AG09319 (cell line): ENCODE measurements at places on chromosomes 5 and 9.
A peak's percentile ranks its signal among the peaks of the same experiment; 100 is the strongest.

- DNase-seq = no peak
Measured at GRCh38 chr5:144004146-144004545, 166.3 kb downstream of the YIPF5 start.

GRCh38 chr5:180626661-180627385, 22.6 kb downstream of the FLT4 start:
- DNase-seq = no peak

GRCh38 chr5:135007749-135008363, 26.2 kb downstream of the PITX1 start:
- no peak for DNase-seq

DNA sequence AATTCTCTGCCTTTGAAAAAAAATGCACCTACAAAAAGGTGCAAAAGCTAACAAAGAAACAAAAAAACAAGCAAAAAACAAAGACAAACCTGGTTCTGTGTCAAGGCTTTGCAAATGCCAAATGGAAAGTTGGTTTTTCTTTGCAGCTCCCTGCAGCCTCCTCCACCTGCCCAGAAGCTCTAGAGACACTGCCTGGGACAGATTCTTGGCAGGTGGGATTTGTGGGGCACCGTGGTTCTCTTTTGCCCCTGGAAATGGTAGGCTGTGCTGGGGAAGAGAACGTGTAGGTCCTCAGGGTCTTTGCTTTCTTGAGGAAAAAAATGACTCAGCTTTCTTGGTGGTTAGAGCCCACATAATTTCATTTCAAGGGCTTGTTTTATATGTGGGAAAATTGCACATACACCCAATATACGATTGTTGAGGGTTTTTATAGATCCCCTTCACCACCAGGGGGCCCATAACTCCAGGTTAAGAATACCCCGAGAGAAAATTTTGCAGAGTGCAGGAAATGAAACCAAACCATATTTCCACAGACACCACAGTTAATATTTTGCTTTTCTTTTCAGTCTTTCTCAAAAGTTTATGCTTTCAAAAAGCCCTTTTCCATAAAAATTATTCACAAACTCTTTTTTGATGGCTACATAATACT, 58.7 kb downstream of the NXNL2 start:
- no peak for DNase-seq

DNA sequence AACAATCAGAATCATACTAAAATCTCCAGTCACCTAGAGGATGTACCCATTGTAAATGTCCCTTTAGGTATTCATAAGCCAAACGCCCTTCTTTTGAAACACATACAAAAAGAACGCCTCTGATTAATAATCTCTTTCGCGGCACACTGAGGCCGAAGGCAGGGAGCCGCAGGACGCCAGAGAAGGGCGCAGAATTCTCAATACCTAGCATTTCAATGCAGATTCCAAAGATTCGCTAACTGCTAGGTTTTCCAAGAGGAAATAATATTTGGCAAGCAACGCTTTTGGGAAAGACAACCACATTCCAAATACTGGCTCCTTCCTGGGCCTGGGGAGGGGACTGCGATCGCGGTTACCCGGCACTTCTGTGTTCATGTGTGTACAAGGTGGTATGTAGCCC, 203.3 kb downstream of the MEF2C start:
- no peak for DNase-seq

DNA sequence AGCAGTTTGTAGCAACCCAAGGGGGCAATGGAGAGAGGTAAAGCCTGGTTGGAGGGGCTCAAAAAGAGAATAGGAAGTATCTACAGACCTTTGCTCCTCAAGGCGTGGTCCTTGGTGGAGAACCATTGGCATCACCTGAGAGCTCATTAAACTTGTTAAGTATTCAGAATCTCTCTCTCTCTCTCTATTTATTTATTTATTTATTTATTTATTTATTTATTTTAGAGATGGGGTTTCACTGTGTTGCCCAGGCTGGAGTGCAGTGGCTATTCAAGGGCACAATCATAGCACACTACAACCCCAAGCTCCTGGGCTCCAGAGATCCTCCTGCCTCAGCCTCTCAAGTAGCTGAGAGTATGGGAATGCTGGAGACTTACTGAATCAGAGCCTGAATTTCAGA, 193.1 kb upstream of the ADCY2 start:
- DNase-seq = no peak

- no peak for DNase-seq
Measured at GRCh38 chr5:115456539-115457040, 88.0 kb downstream of the FEM1C start.

- DNase-seq = no peak
Measured at GRCh38 chr9:38061326-38061977, 7.6 kb downstream of the SHB start.

DNA sequence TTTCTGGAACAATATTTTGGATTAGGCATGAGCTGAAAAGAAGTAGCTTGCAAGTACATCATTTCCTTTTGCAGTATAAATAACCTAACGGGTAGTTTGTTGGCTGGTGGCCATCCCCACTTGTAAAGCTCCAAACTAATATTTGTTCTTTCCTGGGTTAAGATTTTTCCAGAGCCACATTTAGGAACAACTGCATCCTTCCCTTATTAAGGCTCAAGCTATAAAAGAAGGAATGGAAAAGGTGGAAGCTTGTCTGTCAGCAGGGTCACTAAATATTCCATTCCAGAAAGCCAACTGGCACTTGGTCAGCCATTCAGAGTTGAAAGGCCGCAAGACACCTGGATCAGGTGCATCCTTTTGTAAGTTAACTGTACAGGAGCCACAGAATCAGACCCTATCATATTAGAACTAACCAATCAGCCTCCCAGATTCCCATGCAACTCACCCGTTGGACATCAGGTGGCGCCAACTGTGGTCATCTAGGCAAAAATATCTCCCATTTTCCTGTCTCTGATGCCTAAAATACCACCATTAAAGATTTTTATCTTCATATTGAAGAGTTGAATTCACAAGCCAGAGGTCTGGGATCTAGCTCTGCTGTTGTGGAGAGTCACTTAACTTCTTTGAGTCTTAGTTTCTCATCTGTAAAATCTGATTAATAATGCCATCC, 82.9 kb downstream of the PTCD2 start:
- DNase-seq = no peak

DNA sequence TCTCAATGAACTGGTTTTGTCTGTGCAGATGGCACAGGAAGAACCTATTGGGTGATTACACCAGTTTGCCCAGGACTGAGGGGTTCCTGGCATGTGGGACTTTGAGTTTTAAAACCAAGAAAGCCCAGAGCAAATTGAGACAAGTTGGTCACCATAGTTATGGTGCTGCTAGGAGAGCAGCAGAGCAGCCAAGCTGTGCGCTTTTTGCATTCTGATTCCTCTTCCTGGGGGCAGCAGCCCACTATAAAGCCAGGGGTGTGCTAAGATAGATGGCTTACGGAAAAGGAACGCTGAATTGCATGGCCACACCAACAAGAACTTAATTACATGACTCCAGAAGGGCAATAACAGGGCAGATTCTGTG, 49.7 kb downstream of the TIMD4 start:
- DNase-seq = no peak

DNA sequence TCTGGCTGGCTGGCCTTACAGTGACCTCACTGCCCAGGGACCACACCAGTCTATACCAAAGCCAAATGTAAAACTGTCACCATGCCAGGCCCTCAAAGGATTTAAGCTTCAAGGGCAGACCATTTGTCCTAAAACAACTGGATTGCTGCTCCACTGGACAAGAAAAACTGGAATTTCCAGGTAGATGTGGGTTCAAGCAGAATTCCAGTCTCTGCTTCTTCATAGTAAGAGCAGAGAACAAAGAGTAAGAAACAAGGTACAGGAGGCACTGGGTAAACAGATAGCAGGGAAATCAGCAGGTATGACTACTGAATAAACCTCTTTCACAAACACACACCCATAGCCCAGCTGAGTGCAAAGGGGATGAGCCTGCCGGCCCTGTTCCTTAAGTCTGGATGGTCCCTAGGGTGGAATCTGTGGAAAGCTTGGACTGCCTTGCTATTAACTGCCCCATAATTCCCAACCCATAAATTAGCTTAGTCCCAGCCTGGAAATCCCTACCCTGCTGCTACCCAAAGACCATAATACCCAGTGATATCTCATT, 5.5 kb downstream of the B4GALT1 start:
- no peak for DNase-seq

DNA sequence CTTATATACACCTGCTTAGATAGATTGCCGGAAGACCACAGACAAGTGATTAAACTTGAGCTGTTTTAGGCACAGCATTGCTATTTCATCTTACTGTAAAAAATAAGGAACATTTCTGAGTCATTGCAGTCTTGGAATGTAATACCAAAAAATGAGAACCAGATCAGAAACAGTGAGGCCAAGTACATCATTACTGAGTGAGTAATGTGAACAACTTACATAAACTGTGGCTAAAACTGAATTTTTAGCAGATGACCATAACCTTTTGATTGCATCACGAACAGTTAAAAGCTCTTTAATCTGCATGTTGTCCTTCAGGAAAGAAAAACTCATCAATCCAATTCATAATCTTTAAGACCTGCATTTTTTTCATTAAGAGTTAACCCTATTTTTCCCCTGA, 157.1 kb upstream of the FGF10 start:
- DNase-seq = peak; percentile 59

DNA sequence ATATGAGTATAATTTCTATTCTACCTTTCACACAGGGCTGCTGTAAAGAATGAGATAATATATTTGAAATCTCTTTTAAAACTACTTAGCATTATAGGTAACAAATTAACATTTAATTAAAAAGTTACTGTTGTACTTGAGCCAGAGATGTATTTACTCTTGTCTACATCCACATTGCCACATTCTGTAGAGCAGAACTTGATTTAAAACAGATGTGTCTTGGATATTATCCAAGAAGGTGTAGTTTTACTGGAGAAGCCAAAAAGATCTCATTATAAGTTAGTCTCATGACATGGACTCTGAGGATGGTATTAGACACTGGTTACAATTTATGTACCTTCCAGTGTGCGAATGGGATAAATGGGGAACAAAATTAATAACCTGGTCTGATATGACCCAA, 293.1 kb upstream of the CCNH start:
- DNase-seq = no peak

- no peak for DNase-seq
Measured at GRCh38 chr5:2530609-2531008, 220.9 kb downstream of the IRX2 start.

- no peak for DNase-seq
Measured at GRCh38 chr5:170885809-170886208, 24.0 kb downstream of the RANBP17 start.

GRCh38 chr9:29625292-29625731, 2052.0 kb upstream of the C9orf72 start:
- DNase-seq = no peak

DNA sequence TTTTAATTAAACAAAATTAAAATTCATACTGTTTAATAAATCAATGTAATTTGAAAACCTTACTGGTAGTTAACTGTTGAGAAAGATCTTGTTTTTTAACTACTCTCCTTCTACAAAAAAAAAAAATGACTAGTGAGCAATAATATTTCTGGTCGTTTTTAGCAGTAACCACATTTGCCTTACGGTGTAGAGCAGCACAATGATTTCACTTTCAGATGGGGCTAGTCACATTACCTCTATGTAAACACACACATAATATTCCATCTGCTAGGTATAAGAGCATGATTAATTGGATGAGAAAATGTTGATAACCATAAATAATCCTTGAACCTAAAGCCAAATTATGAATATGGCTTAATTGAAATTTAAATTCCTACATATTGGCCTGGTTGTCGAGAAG, 198.1 kb downstream of the CHSY3 start:
- no peak for DNase-seq

- no peak for DNase-seq
Measured at GRCh38 chr5:169099801-169100734, 200.9 kb downstream of the SLIT3 start.

GRCh38 chr9:27059412-27059811, 49.6 kb upstream of the TEK start:
- no peak for DNase-seq

- no peak for DNase-seq
Measured at GRCh38 chr5:108278285-108279240, 103.3 kb downstream of the FBXL17 start.

DNA sequence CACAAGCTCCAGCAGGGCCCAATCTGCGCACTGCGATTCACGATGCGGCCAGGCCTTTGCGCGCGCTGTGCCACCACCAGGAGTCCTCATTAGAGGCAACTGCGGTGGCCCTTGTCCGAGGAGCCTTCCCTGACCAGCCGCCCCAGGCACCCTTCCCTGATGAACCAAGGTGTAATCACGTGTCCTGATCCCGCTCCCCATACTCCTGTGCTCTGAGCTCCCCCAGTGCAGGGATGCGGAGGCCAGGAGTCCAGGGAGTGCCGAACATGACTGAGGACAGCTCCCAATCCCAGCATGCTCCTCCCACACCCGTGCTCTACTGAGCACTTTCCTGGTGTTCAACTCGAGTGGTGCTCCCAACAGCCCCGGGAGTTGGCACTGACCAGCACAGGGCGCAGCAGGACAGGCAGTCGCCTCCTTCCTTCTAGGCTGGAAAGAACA, 134.8 kb downstream of the ZNF354C start:
- DNase-seq = no peak

GRCh38 chr5:81409896-81410295, 16.0 kb upstream of the ACOT12 start:
- no peak for DNase-seq

GRCh38 chr5:149466457-149466972, 84.7 kb downstream of the CSNK1A1 start:
- no peak for DNase-seq

DNA sequence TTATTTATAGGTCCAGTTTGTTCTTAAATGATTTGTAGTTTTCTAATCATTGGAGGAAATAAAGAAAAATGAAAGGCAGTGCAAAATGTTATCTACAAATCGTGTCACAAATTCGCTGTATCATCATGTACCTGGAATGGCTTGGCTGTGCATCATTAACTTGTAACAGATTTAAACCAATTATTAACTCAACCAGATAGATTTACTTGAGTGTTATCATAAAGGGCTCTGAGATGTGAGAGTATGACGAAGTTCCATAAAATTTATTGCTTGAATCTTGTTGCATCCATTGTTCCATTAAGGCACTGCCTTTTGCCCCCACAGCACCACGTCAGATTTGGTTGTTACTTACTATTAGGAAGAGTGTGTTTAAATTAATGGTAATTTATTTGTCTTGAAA, 23.5 kb downstream of the PCSK5 start:
- DNase-seq = no peak

DNA sequence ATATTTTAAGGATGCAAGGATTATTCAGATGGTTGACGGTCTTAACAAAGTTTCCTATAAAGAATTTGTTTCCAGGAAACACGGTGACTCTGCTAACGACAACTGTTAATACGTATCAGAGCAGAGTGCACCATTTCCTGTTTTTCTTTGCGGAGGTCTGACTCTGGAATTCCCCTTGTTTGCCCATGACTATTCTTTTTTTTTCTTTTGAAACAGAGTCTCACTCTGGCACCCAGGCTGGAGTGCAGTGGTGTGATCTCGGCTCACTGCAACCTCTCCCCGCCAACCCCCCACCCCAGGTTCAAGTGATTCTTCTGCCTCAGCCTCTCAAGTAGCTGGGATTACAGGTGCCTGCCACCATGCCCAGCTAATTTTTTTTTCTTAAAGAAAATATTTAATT, 115.9 kb downstream of the CDC42SE2 start:
- no peak for DNase-seq

GRCh38 chr5:42970636-42971559, 69.2 kb downstream of the ANXA2R start:
- no peak for DNase-seq
